Stimulated activated CD4-positive, alpha-beta T cell treated with anti-CD3 and anti-CD28 coated beads, TNF-alpha, amount 100 ng/mL, for 4 hours (primary cell): ENCODE measurements at places on chromosomes 12 and 14.
A peak's percentile ranks its signal among the peaks of the same experiment; 100 is the strongest.

DNA sequence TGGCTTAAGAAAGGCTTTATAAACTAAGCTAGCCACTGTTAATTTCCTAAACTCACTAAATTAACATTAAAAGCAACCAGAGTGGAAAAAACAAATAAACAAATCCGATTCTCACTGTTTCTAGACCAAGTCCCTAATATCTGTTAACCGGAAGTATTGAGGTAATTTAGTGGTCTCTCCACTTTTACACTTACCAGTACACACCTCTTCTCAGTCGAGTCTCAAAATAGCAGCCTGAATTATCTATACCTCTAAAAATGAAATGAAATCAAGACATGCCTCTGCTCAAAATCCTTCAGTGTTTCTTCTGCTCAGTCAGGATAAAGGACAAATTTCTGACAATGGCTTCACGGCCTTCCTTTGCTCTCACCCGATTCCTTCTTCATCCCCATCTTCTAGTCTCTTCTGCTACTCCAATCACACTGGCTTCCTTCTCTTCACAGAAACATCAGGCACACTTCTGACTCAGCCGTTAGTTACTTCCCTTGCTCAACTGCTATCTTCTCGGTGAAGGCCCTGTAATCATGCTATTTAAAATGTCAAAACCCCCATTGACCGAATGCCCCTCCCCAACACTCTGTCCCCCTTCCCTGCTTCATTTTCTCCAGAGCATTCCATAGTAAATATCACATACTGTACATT is 161.3 kb downstream of the KITLG start:
- DNase-seq: no peak

DNA sequence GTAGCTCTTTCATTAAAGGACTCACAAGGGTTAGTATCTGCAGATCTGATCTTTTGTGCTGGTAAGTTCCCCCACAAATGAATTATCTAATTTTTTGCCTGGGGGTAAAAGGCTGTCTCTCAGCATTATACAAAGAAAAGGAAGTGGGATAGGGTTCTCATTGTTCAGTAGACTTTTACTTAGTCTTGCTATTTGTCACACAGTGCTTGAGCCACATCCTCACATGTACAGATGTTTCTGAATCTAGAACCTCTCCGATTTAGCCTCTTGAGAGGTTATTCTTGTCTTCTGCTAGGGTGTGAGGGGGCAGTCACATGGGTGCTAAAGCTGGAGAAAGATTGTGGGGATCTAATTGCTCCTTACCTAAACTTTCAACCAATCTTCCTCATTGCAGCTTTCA is 93.0 kb downstream of the SLC41A2 start:
- DNase-seq: no peak

DNA sequence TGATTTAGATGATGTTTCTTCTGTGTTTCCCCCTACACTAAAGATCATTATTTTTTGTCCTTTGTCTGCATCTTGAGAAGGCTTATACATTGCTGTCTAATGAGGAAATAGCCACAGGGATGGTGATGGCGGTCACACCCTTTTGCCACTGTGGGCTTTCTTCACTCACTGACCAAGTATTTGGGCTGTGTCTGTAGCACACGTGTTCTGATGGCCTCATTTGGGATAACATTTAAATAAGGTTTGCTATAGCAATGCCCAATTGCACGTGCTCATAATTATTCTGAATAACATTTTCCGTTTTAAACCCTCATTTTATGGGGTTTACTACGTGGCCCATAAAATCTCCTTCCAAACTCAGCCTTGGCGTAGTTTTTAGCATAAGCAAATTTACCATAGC is 230.3 kb upstream of the PRICKLE1 start:
- no peak for DNase-seq

DNA sequence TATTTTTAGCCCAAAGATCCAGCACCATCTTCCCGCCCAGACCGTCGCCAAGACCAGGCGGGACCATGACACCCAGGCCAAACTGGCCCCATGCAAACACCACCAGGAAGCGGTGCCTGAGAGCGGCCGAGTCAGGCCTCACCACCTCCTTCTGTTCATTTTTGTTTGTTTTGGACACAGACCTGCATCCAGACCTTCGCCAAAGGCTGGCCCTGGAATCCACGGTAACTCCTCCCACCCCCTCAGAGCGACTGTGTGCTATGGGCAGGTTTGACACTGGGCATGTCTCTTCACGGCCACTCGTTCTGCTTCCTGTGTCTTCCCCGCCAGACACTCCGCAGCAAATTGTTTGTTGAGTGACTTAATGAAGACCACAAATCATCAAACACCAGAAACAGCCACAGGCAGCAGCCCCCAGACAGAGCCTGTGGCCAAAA is 47.1 kb downstream of the NCOR2 start:
- DNase-seq: no peak

DNA sequence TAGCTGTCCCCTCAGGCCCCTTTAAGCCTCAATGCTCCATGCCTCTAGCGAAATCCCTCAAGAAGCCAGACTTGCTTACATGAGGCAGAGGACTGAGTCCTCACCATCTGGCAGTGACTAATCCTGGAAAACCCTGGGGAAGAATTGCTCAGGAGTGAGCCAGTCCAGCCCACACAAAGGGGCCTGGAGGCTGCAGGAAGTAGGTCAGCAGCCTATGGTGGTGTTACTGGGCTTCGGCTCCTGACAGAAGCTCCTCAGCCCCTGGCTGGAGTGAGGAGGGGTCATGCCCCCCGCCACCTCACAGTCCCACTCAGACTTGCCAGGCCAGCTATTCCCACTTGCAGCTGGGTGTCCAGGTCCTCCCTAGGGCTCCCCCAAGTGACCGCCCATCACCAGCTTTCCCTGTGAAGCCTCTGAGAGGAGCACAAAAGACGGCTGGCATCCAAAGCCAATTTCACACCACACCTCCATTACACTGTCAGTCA is 250.5 kb downstream of the DPF3 start:
- DNase-seq: no peak

DNA sequence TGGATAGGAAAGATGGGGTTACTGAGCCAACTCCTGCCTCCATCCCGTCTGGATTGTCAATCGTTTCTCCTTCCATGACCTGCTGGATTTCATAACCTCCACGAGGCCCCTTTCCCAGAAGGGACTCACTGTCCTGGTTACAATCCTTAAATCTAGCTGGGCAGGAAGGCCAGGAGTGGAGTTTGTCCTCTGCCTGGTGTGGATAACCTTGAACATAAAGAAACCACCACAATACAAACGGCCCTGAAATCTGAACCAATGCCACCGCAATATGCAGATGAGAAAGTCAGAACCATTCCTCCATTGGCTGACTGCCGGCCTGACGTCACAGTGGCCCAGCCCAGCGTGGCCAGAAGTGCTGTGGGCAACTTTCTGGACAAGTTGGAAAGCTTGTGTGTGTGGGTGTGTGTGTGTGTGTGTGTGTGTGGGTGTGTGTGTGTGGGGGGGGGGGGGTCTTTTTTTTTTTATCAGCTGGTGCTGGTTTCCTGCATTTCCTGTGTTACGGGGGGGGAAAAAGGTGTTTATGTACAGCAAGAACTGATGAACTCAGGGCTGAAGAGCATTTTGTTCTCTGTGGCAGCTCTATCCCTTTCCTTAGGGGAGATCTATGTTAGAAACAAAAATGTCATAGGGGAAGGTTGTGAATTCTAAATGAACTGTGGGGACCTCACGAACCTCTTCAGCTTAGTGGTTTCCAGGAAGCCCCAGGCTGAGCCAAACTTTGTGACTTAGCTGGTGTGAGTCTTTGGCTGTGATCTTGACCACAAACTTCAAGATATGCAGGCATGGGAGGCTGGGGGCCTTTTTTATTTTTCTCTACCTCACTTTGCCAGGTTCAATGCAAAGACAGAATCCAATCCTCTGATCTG is 81.6 kb upstream of the MED13L start:
- DNase-seq: peak; percentile 36

GRCh38 chr14:65444230-65444629 is 31.7 kb downstream of the FUT8 start:
- DNase-seq: no peak

DNA sequence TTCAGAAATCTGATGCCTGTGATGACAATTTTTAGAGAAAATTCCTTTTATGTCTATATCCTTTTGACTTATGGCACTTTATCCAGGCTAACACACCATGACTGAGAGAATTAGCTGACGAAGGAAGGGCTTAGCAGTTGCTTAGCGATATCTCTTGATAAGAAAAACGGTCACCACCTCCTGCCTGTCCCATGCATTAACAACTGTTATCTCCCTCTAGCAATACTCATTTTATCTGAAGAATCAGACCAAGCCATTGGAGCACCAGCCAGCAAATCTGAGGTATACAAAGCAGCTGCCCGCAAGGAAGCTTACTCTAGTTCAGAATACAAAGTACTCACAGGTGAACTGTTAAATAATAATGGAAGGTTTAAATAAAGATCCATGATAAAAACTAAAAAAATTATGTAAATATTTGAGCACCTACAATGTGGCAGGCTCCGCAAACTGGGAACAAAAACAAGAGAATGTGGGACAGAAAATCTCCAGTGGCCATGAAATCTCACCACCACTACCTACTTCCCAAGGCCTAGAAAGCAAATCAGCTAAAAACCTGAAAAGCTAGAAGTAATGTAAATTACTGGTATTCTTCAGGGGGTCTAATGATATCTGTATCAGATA is 24.3 kb downstream of the PPM1H start:
- DNase-seq: no peak

- DNase-seq: no peak
Measured at GRCh38 chr14:94048691-94049624, 22.8 kb downstream of the OTUB2 start.

- DNase-seq: no peak
Measured at GRCh38 chr12:106138357-106138632, 459 bp downstream of the NUAK1 start.

- DNase-seq: no peak
Measured at GRCh38 chr14:55102141-55102621, 26.9 kb upstream of the LGALS3 start.

DNA sequence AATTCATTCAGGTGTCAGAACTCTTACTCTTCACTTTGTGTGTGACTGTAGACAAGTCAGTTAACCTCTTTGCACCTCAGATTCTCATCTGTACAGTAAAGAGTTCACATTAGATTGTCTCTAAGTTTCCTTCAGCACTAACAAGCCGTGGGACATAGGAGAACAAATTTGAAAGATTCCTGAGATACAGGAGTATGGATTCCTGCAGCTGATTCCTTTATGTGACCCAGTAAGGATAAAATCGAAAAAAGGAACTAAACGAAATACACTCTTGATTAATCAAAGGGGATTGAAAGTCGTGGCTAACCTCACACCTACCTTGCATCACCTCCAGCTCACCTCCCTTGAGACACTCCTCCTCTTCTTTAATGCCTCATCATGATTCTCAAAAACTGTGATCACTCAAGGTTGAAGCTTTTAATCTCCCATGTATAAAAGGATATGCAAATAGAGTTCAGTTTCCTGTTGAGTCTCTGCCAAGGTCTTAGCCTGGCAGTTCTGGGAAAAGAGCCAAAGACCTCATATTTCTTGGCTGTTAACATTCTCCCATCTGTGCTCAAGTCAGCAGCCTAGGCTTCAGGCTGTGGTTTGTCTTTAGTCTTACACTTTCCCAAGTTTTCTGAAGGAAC is 156.6 kb downstream of the DAD1 start:
- DNase-seq: no peak

- no peak for DNase-seq
Measured at GRCh38 chr14:31926652-31927347, 150.3 kb upstream of the ARHGAP5 start.

- no peak for DNase-seq
Measured at GRCh38 chr14:24910408-24910986, 139.4 kb downstream of the STXBP6 start.

- DNase-seq: no peak
Measured at GRCh38 chr12:105218434-105218833, 17.5 kb downstream of the APPL2 start.

GRCh38 chr12:130776857-130777339 is 60.8 kb upstream of the RIMBP2 start:
- DNase-seq: no peak

DNA sequence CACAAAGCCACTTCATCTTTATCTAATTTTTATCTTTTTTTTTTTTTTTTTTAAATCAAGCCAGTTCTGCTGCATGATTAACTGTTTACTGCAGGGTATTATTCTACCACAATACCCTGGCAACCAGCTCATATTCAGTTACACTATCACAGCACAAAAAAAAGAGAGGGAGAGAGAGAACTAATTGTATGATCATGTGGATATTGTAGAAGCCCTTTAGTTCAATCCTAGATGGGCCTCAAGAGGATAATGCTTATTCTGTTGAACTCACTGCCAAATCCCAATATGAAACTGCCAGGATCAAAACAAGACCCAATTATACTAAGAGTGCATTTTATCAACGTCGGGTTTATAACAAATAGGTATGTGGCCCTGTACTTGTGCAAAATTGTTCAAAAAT is 51.5 kb downstream of the MED13L start:
- DNase-seq: no peak

- no peak for DNase-seq
Measured at GRCh38 chr12:109464642-109465351, 12.3 kb downstream of the KCTD10 start.

DNA sequence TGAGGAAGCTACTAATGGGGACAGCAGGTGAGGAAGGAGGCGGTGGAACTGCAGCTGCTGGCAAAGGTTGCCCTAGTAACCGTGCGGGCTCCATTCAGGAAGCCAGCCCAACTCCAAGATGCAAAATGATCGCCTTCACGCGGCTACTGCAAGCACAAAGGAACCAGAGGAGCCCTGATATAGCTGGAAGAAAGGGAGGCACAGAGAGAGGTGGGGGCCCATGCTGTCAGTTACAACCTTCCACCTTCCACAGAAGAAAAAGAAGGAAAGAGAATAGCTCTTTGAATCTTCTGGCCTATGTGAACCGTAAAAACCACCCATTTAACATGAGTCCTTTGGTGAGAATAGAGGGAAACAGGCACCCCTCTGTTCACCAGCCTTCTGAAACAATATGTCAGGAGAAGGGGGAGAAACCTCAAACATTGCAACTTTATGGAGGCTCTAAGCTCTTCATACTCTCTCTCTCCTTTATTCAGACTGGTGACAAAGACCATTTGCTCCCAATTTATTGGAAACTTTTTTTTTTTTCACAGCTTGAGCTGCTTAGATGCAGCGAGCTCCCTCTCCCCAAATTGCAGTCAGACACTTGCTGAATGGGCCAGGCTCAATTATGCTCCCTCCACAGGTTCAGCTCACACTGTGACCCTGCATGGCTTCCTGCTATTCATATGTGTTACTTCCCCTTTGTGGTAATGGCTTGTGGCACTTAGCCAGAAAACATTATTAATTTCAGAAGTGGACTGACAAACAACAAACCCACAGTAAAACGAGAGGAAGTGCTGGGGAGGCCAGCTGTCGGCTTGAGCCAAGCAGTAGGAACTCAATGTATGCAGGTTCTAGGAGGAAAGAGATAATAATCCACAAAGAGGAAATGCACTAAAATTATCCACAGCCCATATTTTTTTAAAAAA is 6.2 kb downstream of the DUSP6 start:
- DNase-seq: no peak

- no peak for DNase-seq
Measured at GRCh38 chr12:58966939-58967338, 46.6 kb upstream of the LRIG3 start.
